ENCODE measurements at places on chromosomes 5 and 9. TPM values are rescaled to one million over a fixed set of nuclear protein-coding genes. Genes with fewer than 3 reads are reported as not detected.
A peak's percentile ranks its signal among the peaks of the same experiment; 100 is the strongest.

DNA sequence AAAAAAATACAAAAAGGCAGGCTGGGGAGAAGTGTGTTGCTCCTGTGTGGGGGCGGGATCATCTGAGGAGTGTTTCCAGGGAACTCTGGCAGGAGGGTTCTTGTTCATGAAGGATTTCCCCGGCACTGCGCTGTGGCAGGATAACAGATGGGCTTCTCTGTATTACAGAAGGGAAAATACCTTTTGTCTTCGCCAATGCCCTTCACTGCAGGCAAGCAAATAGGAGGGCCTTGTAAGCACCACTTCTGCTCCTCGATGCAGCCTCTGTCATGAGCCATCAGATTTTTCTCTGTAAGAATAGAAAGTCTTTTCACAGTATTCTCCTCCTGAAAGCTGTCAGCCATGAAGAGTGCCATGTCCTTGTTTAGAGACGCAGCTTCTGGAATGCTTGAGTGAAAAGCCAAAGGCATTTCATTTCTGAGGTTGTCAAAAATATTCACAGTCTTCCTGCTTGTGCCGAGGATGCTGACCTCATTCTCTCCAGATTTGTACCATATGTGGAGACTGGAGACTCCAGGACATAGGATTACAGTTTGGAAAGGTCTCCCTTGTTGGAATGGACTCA is 294.0 kb downstream of the YTHDC2 start:
- no peaks in the 10 kb centered on the region for H3K27me3 ChIP-seq
- H3K4me1 ChIP-seq, result peaks cover 49% of the 10 kb centered on the region

DNA sequence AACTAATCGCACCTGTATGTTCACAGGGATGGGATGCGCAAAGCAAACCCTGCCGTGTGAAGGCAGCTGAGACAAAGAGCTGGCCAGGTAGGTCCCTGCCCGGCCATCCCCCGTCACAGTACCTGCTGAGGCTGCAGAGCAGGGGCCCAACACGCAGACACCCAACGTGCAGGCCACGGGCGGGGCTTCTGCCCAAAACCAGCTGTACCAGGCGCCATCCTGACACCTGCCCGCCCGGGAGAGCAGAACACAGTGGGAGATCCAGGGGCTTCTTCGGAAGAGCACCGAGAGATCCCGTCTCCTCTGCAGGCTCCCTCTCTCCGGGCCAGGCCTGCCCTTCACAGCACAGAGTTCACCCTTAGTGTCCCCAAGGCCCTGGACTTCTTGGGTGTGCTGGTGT is 28.4 kb downstream of the ABO start:
- no peaks in the 10 kb centered on the region for H3K4me1 ChIP-seq
- H3K27me3 ChIP-seq, result peaks cover 41% of the 10 kb centered on the region
- no peak overlapping the region for H3K27ac ChIP-seq
- no peak overlapping the region for H3K4me3 ChIP-seq

- H3K4me1 ChIP-seq, result peaks cover 79% of the 10 kb centered on the region
- peak overlapping the region; percentile 80 for H3K27ac ChIP-seq
- DNase-seq, result no peak
- H3K36me3 ChIP-seq, result no peaks in the 10 kb centered on the region
These were observed 7.5 kb upstream of the RECK start for GRCh38 chr9:36029202-36029601.

DNA sequence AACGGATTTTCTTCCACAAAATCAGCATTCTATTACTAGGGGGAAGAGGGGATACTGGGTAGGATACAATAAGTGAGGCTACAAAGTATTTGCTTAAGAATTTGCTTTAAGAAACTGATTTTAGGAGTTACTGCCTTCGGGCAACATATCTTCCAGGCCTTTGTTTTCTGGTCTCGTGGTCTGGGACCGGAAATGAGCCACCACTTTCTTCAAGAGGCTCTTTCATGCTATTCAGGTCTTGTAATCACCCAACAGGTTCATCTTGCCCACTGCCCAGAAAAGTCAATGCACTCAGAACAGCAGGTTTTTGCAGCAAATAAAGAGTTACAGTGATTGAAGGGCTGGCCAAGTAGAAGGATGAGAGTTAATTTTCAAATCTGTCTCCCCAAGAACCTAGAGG is 6.6 kb upstream of the AOPEP start:
- no peaks in the 10 kb centered on the region for H3K27me3 ChIP-seq
- H3K27ac ChIP-seq, result no peak overlapping the region
- no peak overlapping the region for H3K4me3 ChIP-seq
- peaks cover 13% of the 10 kb centered on the region for H3K4me1 ChIP-seq

- H3K4me1 ChIP-seq, result no peaks in the 10 kb centered on the region
- H3K4me3 ChIP-seq, result no peak overlapping the region
- no peak overlapping the region for H3K27ac ChIP-seq
- no peaks in the 10 kb centered on the region for H3K36me3 ChIP-seq
These were observed 557.9 kb upstream of the GRAMD2B start for GRCh38 chr5:125865166-125865815.

GRCh38 chr9:137330689-137331088 is 28.6 kb upstream of the NRARP start:
- H3K27me3 ChIP-seq, result peaks cover 12% of the 10 kb centered on the region
- no peak for DNase-seq
- H3K27ac ChIP-seq, result no peak overlapping the region
- peaks cover 9% of the 10 kb centered on the region for H3K36me3 ChIP-seq

- H3K27ac ChIP-seq, result no peak overlapping the region
- peaks cover 2% of the 10 kb centered on the region for H3K27me3 ChIP-seq
- H3K4me1 ChIP-seq, result peaks cover 65% of the 10 kb centered on the region
- no peak overlapping the region for H3K4me3 ChIP-seq
These were observed 47.6 kb downstream of the PDCD1LG2 start for GRCh38 chr9:5557606-5558587.

GRCh38 chr5:115543365-115544042 is 1.1 kb downstream of the FEM1C start:
- DNase-seq, result no peak
- peaks cover 2% of the 10 kb centered on the region for H3K27me3 ChIP-seq

- H3K27ac ChIP-seq, result no peak overlapping the region
- H3K36me3 ChIP-seq, result no peaks in the 10 kb centered on the region
- H3K4me1 ChIP-seq, result no peaks in the 10 kb centered on the region
- no peak for DNase-seq
These were observed 165.5 kb upstream of the CD180 start for GRCh38 chr5:67361932-67362729.

DNA sequence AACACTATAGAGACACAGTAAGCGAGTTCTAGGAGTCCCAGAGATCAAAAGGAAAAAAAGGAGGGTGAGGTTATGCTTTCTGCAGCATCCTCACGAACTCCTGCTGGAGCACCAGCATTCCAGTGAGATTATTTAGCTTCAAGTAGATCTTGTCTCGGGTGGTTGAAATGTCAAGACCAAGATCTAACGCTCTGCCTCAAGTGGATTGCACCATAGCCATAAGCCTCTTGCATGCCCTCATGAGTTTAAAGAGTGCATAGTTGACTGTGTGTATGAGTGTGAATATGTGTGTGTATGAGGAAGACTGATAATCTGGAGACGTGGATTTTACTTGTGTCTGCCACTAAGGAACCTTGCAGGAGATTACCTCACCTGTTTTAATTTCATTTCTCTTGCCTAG is 335.3 kb upstream of the ADAMTSL1 start:
- H3K27ac ChIP-seq, result no peak overlapping the region
- no peak for DNase-seq
- H3K36me3 ChIP-seq, result no peaks in the 10 kb centered on the region
- peaks cover 4% of the 10 kb centered on the region for H3K27me3 ChIP-seq

GRCh38 chr5:166022065-166022464 is 2269.4 kb upstream of the WWC1 start:
- H3K27ac ChIP-seq, result no peak overlapping the region
- no peaks in the 10 kb centered on the region for H3K27me3 ChIP-seq
- no peaks in the 10 kb centered on the region for H3K4me1 ChIP-seq
- H3K4me3 ChIP-seq, result no peak overlapping the region

- DNase-seq, result no peak
- no peak overlapping the region for H3K27ac ChIP-seq
- no peaks in the 10 kb centered on the region for H3K27me3 ChIP-seq
- H3K4me3 ChIP-seq, result no peak overlapping the region
These were observed 53.7 kb upstream of the ADAMTS19 start for GRCh38 chr5:129406440-129406839.

DNA sequence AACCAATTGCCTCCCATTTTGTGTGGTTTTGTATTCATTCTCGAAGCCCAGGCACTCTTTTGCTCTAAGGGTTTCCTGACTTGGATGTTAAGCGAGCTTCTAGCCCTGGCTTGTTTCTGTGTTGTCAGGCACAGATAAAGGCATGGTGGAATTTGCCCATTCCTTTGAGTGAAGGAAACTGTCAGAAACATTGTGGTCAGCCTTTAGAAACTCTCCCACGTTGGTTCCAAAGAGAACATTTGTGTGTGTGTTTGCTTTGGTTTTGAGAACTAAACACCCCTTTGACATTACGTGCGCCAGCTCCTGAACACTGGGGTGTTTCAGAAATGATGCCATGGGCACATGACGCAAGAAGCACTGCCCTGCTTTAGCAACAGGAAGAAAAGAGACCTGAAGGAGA is 320.9 kb downstream of the NTRK2 start:
- DNase-seq, result no peak
- no peaks in the 10 kb centered on the region for H3K4me1 ChIP-seq
- H3K27me3 ChIP-seq, result peaks cover 3% of the 10 kb centered on the region
- no peak overlapping the region for H3K4me3 ChIP-seq
- H3K36me3 ChIP-seq, result no peaks in the 10 kb centered on the region
- no peak overlapping the region for H3K27ac ChIP-seq

DNA sequence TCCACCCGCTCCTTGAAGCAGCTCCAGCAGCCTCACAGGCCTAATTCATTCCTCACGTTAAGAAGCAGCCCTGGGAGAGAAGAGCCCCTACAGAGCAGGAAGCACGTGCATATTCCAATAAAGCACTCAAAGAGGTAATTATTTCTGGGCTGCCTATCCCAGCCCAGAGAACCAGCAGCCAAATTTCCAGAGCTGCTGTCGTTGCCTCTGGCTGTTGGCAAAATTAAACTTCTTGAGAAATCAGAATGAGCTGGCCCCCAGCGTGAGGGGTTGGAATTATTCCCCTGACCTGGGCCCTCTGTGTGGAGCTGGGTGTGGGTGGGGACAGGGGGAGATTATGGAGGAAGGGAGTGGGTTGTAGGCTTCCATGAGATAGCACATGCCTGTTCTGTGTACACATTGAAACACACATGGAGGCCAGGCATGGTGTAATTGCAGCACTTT is 86.8 kb upstream of the HSPA9 start:
- H3K27me3 ChIP-seq, result peaks cover 34% of the 10 kb centered on the region
- no peaks in the 10 kb centered on the region for H3K36me3 ChIP-seq
- no peak overlapping the region for H3K27ac ChIP-seq
- no peak for DNase-seq
- H3K4me3 ChIP-seq, result no peak overlapping the region
- H3K4me1 ChIP-seq, result peaks cover 6% of the 10 kb centered on the region

DNA sequence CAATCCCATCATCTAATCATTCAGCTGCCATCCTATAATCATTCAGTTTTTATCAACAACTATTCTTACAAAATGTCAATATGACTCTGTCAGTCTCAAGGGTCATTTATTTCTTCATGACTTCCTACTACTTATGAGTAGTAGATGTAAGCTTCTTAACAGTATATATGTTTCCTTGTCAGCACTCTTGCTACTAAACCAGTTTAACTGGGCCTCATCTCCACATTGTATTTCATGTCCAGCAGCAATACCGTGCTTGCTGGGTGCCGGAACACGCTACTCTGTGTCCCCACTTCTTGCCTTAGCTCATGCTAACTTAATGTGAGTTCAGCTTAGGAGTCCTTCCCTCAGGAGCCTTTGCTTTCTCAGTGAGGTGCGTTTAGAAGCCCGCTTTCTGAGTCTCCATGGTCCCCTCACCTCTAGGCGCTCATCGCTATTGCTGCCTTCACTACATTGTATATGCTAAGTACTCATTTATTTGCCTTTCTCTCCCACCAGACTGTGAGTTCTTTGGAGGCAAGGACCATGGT is 32.9 kb downstream of the ELL2 start:
- peaks cover 94% of the 10 kb centered on the region for H3K4me1 ChIP-seq
- DNase-seq, result no peak
- H3K27me3 ChIP-seq, result peaks cover 18% of the 10 kb centered on the region
- H3K4me3 ChIP-seq, result peak overlapping the region; percentile 5
- H3K36me3 ChIP-seq, result peaks cover 80% of the 10 kb centered on the region

GRCh38 chr5:15627109-15627508 is 127.1 kb downstream of the FBXL7 start:
- no peaks in the 10 kb centered on the region for H3K27me3 ChIP-seq
- DNase-seq, result no peak
- peaks cover 34% of the 10 kb centered on the region for H3K4me1 ChIP-seq
- no peaks in the 10 kb centered on the region for H3K36me3 ChIP-seq

DNA sequence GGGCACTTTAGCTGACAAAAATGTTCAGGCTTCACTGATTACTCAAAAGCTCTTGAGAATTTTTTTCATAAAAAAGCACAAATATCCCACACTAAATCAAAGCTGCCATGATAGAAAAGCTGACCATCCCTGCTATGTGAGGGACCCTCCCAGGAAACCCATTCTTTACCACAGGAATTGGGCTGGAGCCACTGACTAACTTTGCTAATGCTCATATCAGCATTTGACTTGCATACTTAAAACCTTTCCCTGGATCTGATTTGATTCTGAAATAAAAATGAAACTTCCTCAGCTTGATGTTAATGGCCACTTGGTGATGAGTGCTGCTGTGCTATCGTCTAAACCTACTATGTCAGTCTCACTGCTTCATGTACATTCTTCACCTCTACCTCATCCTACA is 243.6 kb downstream of the PRELID2 start:
- H3K4me1 ChIP-seq, result peaks cover 53% of the 10 kb centered on the region
- H3K36me3 ChIP-seq, result no peaks in the 10 kb centered on the region
- no peaks in the 10 kb centered on the region for H3K27me3 ChIP-seq
- DNase-seq, result no peak
- H3K27ac ChIP-seq, result no peak overlapping the region
- H3K4me3 ChIP-seq, result no peak overlapping the region

GRCh38 chr9:79686381-79687130 is 114.8 kb downstream of the TLE4 start:
- peaks cover 15% of the 10 kb centered on the region for H3K27me3 ChIP-seq
- H3K4me3 ChIP-seq, result peak overlapping the region; percentile 67
- peaks cover 100% of the 10 kb centered on the region for H3K4me1 ChIP-seq

- H3K36me3 ChIP-seq, result no peaks in the 10 kb centered on the region
- H3K27ac ChIP-seq, result no peak overlapping the region
- DNase-seq, result no peak
- H3K27me3 ChIP-seq, result peaks cover 2% of the 10 kb centered on the region
- peaks cover 6% of the 10 kb centered on the region for H3K4me1 ChIP-seq
These were observed 279.1 kb downstream of the ARRDC3 start for GRCh38 chr5:91104062-91104448.

- DNase-seq, result no peak
- H3K27ac ChIP-seq, result no peak overlapping the region
- H3K27me3 ChIP-seq, result peaks cover 2% of the 10 kb centered on the region
These were observed 150.5 kb downstream of the GAPVD1 start for GRCh38 chr9:125412166-125412565.

The PCDHB4 gene
- total RNA-seq, result 0.68 TPM

The LRRC19 gene
- not detected for total RNA-seq

The PDE6A gene
- total RNA-seq, result not detected

The PPIC gene
- total RNA-seq, result 71.3 TPM

The PLPPR1 gene
- total RNA-seq, result not detected

The DAB2IP gene
- 23.5 TPM for total RNA-seq

The SPATA6L gene
- 0.42 TPM for total RNA-seq

The NMUR2 gene
- not detected for total RNA-seq

The AUH gene
- total RNA-seq, result 10.6 TPM

The DMRT3 gene
- not detected for total RNA-seq

Measured in HFFc6 (cell line).